NCI-H2029 treated with DMSO at 0.1 percent for 48 hours (cell line): ENCODE measurements at places on chromosomes 16 and 17.

DNA sequence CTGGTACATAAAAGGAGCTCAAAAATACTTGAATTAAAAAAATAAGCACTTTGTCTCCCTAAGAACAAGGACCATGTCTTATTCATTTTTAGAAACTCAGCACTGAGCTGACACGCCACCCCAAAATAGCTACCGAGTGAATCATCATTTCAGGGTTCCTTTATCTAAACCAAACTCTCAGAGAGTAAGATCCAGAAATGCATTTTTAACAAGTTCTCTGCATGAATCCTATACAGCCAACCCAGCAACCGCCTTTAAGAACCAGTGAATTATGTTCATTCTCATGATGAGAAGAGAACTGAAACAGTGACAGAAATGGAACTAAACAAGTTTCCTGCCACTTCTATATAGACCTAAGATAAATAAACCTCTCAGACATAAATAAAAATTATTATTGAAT is 8.7 kb downstream of the C16orf87 start:
- no peak for DNase-seq

DNA sequence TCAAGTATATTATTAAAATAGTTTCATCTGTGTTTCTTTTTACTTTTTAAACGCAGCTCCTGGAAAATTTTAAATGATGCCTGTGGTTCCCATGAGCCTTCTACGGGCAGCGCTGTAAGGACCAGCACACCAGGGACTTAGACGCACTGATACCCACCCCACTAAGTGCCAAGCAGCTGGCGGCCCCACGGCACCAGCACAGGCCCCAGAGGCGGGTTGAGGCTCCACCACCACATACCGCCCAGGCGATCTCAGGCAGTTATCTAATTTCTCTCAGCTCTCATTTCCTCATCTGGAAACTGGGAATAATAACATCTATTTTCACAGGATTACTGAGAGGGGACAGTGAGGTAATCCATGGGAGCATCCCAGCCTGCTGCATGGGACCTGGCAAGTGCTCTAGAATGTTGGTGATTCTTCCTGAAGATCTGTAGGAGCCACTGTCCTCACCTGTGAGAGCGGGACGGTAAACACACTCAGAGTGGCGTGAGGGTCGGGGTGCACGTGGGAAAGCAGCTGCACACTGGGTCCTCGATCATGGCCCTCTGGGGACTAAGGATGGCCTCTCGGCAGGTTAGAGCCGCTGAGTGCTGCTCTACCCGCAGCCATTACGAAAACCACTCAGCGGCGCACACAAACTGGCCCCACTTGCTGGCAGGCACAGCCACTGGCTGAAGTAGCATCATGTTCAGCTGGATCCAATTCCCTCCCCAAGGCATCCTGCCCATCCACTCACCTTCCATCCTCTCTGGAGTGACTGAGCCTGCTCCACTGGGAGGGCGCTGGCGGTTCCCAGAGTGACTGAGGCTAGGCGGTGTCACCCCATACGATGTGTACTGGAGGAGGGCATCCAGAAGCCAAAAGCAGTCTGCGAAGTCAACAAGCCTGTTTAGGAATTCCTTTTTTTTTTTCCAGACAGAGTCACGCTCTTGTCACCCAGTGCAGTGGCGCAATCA is 17.6 kb upstream of the SLC38A8 start:
- DNase-seq = no peak

DNA sequence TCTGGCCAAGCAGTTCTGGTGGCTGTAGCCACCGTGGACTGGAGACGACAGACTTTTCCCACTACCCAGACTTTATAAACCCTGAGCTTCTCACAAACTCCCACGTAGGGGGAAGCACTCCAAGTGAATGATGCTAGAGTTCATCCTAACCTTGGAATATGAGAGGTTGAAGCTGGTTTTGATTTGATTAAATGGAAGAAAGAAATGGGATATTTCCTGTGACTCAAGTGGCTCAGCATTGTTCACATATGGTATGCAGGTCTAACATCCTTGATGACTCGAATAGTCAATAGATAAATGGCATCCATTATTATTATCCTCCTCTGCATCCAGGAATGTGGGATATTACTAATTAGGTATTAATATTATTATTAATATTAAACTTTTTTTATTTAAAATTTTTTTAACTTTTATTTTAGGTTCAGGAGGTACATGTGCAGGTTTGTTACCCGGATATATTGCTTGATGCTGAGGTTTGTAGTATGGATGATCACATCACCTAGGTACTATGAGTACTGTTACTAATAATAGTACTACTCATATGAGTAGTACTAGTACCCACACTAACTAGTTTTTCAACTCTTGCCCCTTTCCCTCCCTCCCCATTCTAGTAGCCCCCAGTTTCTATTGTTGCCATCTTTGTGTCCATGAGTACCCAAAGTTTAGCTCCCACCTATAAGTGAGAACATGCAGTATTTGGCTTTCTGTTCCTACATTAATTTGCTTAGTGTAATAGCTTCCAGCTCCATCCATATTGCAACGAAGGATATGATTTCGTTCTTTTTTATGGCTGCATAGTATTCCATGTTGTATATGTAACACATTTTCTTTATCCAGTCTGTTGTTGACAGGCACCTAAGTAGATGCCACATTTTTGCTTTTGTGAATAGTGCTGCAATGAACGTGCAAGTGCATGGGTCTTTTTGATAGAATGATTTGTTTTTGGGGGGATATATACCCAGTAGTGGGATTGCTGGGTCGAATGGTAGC is 22.9 kb downstream of the PIK3R6 start:
- no peak for DNase-seq

GRCh38 chr16:21611198-21611555 is 11.8 kb downstream of the METTL9 start:
- no peak for DNase-seq

GRCh38 chr17:64329588-64329987 is 61.1 kb downstream of the PECAM1 start:
- DNase-seq = no peak
